NCI-H1417 treated with DMSO at 0.1 percent for 48 hours (cell line): ENCODE measurements at places on chromosomes 6 and 20.

DNA sequence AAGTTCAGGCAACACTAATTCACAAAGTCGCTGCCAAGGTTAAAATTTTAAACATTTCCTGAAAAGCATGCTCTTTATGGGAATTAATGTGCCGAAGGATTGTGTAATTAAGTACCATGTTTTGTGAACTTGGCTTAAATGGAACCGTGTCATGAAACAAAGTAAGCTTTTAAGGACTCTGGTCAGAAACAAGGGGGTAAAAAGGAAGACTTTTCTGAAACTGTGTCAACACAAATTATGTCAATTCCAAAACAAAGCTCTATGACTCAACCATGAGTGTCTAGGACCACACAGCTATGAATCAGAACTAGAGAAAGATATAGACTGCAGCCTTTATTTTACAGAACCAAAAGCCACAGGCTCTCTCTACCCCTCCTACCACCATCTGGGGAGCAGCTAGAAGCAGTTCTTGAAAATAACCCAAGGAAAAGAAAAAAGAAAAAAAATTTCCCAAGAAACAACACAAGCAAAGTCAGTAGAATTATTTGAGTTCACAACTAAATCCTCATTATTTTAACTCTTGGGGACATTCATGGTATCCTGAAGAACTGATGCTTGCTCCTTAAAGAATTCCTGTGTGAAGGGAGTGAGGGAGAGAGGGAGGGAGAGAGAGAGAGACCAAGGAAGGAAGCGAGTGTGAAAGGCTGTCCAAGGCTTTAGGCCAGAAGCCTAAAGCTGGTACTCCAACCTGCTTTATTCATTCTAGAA lies 81.9 kb downstream of the ZMYND8 start:
- no peak for DNase-seq

- no peak for DNase-seq
These were observed 15.8 kb upstream of the PPP1R16B start for GRCh38 chr20:38789503-38790199.

GRCh38 chr20:12287575-12287974 lies 369.9 kb downstream of the BTBD3 start:
- DNase-seq, result no peak

DNA sequence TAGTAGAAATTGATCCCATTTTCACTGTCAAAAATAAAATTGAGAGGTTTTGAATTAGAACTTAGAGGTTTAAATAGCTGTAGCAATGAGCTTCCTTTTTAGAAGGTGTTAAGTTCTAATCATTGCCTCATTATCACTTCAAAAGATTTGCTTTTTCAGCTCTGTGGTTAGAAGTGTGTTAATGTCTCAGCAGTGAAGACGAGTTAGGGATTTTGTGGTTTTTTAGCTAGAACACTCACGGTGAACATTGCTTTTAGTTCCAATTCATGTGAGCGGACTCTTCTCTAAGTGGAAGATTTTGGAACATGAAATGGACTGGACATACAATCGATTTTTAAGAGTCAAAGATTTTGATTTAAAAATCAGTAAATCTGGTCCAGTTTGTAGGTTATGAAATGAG lies 12.7 kb upstream of the IFNGR1 start:
- no peak for DNase-seq

- no peak for DNase-seq
These were observed 45.0 kb downstream of the ELMO2 start for GRCh38 chr20:46361381-46361780.

DNA sequence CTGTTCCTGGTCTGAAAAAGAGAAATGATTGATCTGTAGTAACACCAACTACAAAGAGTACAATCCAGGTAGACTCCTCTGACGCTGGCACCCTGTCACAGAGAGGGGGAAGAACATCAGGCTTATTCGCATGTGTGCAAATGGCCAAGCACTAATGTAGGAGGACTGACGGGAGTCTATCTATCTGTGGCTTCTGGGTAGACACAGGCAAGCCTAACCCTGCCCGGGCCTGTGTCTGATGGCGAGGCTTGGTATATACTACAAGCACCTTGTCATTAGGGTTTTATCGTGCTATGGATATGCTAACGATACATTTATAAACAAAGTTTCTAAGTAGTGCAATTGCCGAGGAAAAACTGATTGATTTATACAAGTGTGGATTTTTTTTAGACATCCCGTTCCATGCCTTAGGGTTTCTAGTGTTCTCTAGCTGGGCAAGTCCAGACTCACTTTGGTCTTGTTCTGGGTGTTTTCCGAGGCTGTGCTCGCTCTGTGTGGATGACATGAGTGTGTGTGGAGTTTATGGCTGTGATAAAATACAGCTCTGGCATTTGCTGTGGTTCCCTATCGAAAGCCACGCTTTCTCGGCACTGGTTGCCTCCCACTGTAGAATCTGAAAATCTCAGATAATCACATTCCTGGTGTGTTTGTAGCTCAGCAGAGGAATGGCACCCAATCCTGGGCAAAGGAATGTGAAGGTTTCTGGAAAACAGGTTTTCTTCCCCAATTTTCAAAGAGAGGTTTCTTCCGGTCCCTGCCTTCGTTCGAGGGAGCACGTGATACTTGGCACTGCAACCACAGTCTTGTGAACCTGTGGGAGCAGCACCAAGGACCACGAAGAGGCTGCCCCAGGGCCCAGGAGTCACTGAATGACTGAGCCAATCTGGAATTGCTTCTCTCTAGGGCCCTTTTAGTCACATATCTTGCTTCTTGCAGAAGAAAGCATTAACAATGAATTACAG lies 67.5 kb upstream of the EDN1 start:
- DNase-seq, result no peak
